Activated T-cell treated with anti-CD3 and anti-CD28 coated beads, Interleukin-2, amount 50 U/mL, for 72 hours (primary cell): ENCODE measurements at places on chromosomes 4 and X. TPM values are rescaled to one million over a fixed set of nuclear protein-coding genes. Genes with fewer than 3 reads are reported as not detected.

DNA sequence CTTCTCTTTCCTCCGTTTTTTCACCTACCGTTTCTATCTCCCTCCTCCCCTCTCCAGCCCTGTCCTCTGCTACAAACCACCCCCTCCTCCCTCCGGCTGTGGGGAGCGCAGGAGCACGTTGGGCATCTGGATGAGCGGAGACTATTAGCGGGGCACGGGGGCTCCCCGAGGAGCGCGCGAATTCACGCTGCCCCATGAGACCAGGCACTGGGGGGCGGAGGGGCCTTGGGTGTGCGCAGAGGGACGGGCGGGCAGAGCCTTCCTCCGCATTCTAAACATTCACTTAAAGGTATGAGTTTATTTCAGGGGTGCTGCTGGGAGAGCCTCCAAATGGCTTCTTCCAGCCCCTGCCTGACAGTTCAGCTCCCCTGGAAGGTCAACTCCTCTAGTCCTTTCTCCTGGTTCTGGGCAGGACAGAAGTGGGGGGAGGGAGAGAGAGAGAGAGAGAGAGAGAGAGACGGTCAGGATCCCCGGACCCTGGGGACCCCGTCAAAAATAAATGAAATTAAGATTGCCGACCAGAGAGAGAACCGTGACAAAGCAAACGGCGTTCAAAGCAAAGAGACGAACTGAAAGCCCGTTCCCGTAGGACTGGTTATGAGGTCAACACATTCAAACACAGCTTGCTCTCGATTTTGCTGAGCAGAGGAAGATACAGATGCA lies 5.0 kb downstream of the SHOX start:
- no peak for DNase-seq

DNA sequence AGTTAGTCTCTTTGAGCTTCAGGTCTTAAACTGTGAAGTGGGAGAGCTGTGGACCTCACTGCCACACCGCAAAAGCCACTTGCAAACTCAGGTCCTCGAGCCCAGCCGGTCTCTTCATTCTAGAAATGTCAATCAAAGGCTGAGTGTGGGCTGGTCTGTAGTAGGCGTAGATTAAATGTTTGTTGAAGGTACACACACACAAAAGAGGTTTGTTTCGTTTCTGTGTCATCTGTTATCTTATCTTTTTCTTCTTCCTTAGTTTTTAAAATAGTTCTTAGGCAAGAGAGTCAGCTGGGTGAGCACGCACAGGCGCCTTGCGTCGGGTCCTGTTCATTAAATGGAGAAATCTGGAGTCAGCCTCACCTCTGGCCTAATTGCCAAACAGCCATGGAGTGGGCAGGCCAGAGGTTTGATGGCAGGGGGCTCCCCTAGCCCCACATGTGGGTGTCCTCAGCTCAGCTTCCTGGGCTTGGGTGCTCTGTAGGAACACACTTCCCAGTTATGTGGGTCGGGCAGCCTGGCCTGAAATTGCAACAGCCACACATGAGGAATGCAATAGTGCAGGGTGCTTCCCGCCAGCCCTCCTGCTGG lies 836 bp upstream of the PSAPL1 start:
- DNase-seq, result no peak

- peak; percentile 4 for DNase-seq
Observed at GRCh38 chr4:168540086-168540485, 43.2 kb downstream of the PALLD start.

DNA sequence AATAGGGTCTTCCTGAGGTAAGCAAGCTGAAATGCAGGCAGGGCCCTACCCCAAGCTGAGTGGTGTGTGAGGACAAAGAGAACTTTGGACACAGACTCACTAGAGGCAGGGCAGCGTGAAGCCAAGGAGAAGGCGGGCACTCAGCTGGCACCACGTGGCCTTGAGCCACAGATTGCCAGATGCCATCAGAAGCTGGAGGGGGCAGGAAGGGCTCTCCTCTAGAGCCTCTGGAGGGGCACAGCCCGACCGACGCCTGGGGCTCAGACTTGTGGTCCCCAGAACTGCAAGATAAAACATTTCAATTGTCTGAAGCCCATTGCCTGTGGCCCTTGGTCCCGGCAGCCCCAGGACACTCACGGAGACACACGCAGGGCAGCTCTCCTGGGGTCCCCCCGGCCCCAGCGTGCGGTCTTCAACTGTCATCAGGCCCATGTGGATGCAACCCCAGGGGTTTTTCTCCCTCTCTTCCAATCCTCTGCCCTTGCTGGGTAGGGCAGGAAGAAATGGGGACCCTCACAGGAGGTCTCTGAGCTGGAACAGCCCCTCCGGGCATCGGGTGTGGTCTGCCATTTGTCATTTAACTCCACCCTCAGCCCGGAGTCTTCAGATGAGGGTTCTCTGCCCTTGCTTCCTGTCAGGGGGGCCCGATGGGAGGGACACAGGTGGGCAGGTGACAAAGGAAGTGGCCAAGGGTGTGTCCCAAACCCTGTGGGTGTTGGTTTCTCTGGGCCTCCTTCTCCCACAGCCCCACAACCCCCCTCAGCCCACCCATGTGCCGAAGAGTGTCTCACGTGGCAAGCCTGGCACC lies 22.2 kb downstream of the HMX1 start:
- no peak for DNase-seq

GRCh38 chr4:26212528-26212927 lies 108.3 kb upstream of the RBPJ start:
- no peak for DNase-seq

- peak; percentile 6 for DNase-seq
Observed at GRCh38 chrX:100625985-100626491, 10.6 kb downstream of the TSPAN6 start.

- no peak for DNase-seq
Observed at GRCh38 chr4:151459375-151459774, 50.4 kb downstream of the FHIP1A start.

DNA sequence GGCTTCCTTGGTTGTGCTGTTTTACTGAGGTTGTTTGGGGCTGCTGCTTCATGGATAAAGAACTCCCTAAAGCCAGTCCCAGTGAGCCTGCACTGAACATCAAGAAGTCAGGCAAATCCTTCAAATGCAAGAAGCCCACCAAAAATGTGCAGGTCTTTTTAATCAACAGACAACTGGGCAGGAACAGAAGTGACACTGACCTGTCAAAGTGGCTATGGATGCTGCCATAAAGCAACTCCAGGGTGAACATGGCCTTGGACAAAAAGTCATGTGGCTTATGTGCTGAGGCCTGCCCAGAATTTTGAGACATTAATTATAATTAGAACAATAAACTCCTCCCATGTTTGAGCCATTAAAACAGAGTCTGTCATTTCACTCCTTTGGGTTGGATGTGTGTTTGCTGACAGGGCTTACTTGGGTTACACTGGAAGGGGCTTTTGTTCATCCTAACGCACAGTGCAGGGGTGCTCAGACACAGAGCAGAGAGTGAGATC lies at the start of gene ETDC:
Gene ETDC (plus strand): TSS at position 51 of the 494 bp plus-strand sequence. CDS start 0 bp downstream, at position 51.
- DNase-seq, result no peak

- DNase-seq, result peak; percentile 50
Observed at GRCh38 chr4:22389240-22389870, 126.5 kb downstream of the ADGRA3 start.

- peak; percentile 44 for DNase-seq
Observed at GRCh38 chr4:153471698-153472093, 5.5 kb downstream of the TMEM131L start.

DNA sequence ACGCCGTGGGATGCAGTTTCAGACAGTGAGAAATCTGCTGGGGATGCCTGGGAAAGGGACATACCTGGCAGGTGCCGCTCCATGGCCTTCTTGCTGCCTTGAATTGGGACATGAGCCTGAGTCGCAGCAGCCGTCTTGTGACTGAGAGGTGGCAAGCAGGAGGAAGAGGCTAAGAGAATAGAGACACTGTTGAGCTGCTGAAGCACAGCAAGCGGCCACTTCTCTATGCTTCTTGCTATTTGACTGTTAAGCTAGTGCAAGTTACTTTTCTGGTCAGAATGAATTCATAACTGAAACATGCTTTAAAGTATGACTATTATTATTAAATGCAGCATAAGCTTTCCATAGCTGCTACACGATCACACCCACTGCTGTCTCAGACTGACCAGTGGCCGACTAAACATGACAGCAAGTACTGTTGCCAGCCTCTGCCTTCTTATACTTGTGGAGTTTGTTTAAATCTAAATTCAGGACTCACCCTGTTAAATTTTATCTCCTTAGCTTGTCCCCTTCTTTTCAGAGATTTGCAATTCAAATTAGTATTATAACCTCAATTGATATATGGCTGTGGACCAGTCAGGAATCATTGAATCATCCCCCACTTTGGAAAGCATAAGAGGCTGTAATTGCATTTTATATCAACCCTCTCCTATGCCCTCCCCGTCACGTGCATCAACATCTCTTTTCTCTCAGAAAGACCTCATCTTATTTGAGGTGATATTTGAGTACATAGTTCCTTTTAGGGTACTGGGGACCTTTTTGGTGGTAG lies 24.8 kb upstream of the ACSL1 start:
- no peak for DNase-seq

GRCh38 chr4:168059251-168059650 lies 33.1 kb upstream of the ANXA10 start:
- DNase-seq, result no peak

The PCDH7 gene
- not detected for total RNA-seq

The COX7B2 gene
- total RNA-seq, result not detected

The NUP62CL gene
- 4.0 TPM for total RNA-seq

The CABS1 gene
- not detected for total RNA-seq

The MSX1 gene
- total RNA-seq, result not detected

The RHOH gene
- 182 TPM for total RNA-seq

The ARMCX6 gene
- total RNA-seq, result 68.5 TPM

The CXorf65 gene
- total RNA-seq, result 16.4 TPM
